Kidney epithelial cell (primary cell): ENCODE measurements at places on chromosomes 5 and 9. TPM values are rescaled to one million over a fixed set of nuclear protein-coding genes. Genes with fewer than 3 reads are reported as not detected.

The PALM2AKAP2 gene
- total RNA-seq = 10.1 and 19.3 TPM in 2 replicates

The ZNF483 gene
- total RNA-seq = 4.2 and 5.2 TPM in 2 replicates

The HMMR gene
- 7.1 and 11.2 TPM in 2 replicates for total RNA-seq

The MARVELD2 gene
- total RNA-seq = 27.6 and 28.6 TPM in 2 replicates

The BTNL8 gene
- not detected in 2 replicates for total RNA-seq

The PSIP1 gene
- total RNA-seq = 25.9 and 32.0 TPM in 2 replicates

The FAM151B gene
- total RNA-seq = 1.0 and 3.8 TPM in 2 replicates

The SPINK9 gene
- not detected in 2 replicates for total RNA-seq

The MLANA gene
- not detected in 2 replicates for total RNA-seq

The PCDHB15 gene
- 2.3 and 3.0 TPM in 2 replicates for total RNA-seq

The ERBIN gene
- 58.1 and 66.6 TPM in 2 replicates for total RNA-seq

The F2RL1 gene
- 144 TPM in 2 replicates for total RNA-seq

The SPATA31E1 gene
- total RNA-seq = not detected in 2 replicates

The AQP7 gene
- not detected in 2 replicates for total RNA-seq

The IER5L gene
- total RNA-seq = 51.8 and 60.4 TPM in 2 replicates

The NSUN2 gene
- total RNA-seq = 50.0 and 62.8 TPM in 2 replicates

The ZNF622 gene
- 60.8 and 65.2 TPM in 2 replicates for total RNA-seq

The LECT2 gene
- total RNA-seq = not detected in 2 replicates

The KIAA0825 gene
- 2.7 and 3.2 TPM in 2 replicates for total RNA-seq

The IRX2 gene
- 2.8 and 5.5 TPM in 2 replicates for total RNA-seq

The STPG3 gene
- total RNA-seq = not detected in 2 replicates

The LHX3 gene
- not detected in 2 replicates for total RNA-seq

The CTXN3 gene
- total RNA-seq = not detected in 2 replicates

The EIF4E1B gene
- total RNA-seq = not detected in 2 replicates

The STC2 gene
- 136 and 219 TPM in 2 replicates for total RNA-seq

The PRDM9 gene
- total RNA-seq = 0.07 TPM in 1 of 2 replicates, not detected in the other

The ADAMTS2 gene
- total RNA-seq = 1.8 and 2.3 TPM in 2 replicates

The OR1J2 gene
- not detected in 2 replicates for total RNA-seq

The CHSY3 gene
- 1.7 and 2.5 TPM in 2 replicates for total RNA-seq

The CDX1 gene
- 0.33 and 0.48 TPM in 2 replicates for total RNA-seq

The GFPT2 gene
- 4.0 and 7.7 TPM in 2 replicates for total RNA-seq

The ANKRD34B gene
- total RNA-seq = 1.5 and 2.2 TPM in 2 replicates

The SLC4A9 gene
- 0.07 TPM in 1 of 2 replicates, not detected in the other for total RNA-seq

The CATSPER3 gene
- total RNA-seq = 0.13 TPM in 1 of 2 replicates, not detected in the other

The C5orf46 gene
- 1.4 and 2.1 TPM in 2 replicates for total RNA-seq

The ARL14EPL gene
- not detected in 2 replicates for total RNA-seq

The RBM27 gene
- total RNA-seq = 14.6 and 17.0 TPM in 2 replicates

The FRRS1L gene
- under 0.01 and 0.14 TPM in 2 replicates for total RNA-seq

The PPP1R26 gene
- 47.2 and 48.0 TPM in 2 replicates for total RNA-seq

The EQTN gene
- not detected in 2 replicates for total RNA-seq

The FOXD4 gene
- 0.13 and 0.34 TPM in 2 replicates for total RNA-seq

The EGFL7 gene
- total RNA-seq = 56.2 and 58.7 TPM in 2 replicates

The PCDHGA11 gene
- total RNA-seq = 6.7 and 7.4 TPM in 2 replicates

The CDKN2A gene
- 1.7 and 3.6 TPM in 2 replicates for total RNA-seq

The PCDHGC5 gene
- total RNA-seq = 0.54 and 0.89 TPM in 2 replicates
